ENCODE measurements at places on chromosomes 4 and X.

- DNase-seq, result no peak
Observed at GRCh38 chrX:2376166-2376565, 124.6 kb downstream of the DHRSX start.

GRCh38 chrX:30141966-30142365 is 73.4 kb upstream of the MAGEB2 start:
- DNase-seq, result no peak

- no peak for DNase-seq
Observed at GRCh38 chr4:81494031-81494431, 22.3 kb upstream of the RASGEF1B start.

DNA sequence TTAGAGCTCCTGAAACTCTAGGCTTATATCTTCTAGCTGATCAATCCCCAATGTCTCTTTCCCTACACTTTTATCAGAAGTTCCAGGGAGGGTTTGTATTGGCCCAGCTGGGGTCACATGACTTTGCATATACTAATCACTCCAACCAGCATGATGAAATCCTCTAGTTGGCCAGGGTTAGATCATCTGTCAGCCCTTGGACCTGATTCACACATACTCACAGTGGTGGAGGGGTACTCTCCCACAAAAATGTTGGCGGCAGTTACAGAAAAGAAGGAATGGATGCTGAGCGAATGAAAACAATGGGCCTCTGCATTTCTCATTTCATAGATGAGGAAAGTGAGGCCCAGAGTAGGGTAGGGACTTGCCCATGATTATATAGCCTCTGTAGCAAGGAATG is 151.1 kb downstream of the PJA1 start:
- DNase-seq, result peak; percentile 43

DNA sequence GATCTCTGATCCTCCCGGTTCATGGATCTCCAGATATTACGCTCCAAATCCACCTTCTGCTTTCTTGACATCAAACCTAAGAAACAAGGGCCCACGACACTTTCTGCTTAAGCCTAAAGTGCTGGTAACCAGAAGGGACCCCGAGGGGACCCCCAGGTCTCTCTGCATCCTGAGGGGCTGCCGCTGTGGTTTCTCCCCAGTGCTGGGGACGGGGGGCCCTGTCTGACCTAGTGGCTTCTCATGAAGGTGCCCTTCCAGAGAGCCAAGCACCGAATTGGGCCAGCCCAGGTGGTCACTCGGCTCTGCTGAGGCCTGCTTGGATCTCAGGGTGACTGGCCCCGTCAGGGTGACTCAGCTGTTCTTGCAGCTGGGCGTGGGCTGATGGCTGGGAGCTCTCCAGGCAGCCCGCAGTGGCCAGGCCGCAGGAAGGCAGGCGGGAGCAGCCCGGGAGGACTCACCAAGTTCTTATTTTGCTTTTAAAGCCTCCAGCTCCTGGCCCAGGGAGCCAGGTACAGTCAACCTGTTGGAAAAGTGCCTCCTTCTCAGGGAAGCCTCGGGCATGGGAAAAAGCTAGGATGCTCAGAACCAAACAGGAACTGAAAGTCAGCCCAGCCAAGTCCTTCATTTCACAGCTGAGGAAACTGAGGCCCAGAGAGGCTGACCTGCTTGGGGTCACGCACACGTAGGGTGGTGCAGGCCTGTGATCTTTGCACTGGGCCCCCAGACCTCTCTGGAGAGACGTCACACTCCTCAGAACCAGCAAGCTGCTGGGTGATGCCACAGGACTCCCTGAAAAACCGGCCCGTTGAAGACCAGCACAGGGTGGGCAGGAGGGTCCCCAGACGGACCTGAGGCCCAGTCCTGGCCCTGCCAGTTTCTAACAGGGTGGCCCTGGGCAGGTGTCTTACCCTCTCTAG is 16.7 kb downstream of the BLOC1S4 start:
- peak; percentile 89 for DNase-seq

GRCh38 chr4:139279760-139280620 is at the start of gene MGARP:
Gene MGARP, minus strand, starts transcription at chr4:139280225. Its CDS starts 67 bp downstream, at chr4:139280158.
- no peak for DNase-seq

DNA sequence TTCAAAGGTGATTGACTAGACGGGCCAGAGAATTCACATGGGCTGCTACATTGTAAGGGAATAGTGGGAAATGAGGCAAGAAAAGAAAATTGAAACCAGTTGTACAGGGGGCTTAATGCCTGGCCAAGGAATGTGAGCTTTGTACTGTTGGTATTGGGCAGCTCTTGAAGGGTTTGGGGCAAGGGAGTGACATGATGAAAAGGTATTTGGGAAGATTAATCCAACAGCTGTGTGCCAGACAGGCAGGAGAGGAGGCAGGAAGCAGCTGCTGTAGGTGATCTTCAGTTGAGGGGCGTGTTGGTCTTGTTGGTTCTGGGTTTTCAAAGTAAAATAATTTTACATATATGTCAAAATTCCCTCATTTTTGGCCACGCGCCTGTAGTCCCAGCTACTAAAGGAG is 384.5 kb upstream of the TENM3 start:
- DNase-seq, result no peak

DNA sequence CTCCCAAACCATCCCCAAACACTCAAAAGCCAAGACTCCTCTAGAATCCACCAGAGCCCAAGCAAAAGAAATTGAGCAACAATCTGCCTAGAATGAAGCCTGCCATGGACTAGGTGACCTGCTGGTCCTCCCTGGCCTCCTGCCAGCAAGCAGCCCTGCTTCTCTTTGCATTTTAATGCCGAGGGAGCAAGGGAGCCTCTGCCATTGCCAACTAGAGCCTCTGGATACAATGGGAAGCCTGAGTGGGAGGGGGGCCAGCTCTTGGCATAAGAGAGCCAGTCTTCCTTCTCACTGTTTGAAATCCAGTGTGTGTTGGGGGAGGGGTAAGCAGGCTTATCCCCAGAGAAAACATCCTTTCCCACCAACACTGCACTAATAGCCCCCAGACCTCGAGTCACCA is 1.5 kb upstream of the GDPD2 start:
- DNase-seq, result no peak

DNA sequence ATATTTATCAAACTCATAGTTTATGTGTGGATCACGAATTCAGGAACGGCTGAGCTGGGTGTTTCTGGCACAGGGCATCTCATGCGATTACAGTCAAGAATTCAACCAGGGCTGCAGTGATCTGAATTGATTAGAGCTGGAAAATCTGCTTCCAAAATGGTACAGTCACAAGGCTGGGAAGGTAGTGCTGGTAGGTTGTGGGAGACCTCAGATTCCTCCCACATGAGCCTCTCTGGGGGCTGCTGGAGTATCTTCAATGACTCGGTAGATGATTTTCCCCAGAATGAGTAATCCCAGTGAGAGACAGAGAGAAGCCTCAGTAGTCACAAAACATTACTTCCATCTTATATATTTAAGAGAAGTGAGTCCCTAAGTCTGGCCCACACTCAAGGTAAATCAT is 36.2 kb upstream of the PRDX4 start:
- DNase-seq, result no peak

DNA sequence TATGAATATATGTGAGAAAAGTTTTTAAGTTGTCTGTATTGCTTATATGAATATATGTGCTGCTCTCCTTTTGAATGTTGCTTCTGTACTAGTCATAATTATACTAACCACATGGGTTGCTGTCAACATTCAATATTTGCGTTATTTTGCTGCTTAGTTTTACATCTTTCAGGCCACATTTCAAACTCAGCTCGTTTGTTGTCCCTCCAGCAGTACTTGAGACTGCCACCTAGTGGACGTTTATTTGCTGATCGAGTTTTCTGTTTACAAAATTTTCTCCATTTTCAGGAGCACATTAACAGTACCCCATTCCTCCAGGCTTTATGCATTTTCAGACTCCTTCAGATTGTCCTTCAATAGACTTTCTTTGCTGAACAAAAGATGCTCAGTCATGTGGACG is 75.8 kb downstream of the NUDT11 start:
- DNase-seq, result no peak

DNA sequence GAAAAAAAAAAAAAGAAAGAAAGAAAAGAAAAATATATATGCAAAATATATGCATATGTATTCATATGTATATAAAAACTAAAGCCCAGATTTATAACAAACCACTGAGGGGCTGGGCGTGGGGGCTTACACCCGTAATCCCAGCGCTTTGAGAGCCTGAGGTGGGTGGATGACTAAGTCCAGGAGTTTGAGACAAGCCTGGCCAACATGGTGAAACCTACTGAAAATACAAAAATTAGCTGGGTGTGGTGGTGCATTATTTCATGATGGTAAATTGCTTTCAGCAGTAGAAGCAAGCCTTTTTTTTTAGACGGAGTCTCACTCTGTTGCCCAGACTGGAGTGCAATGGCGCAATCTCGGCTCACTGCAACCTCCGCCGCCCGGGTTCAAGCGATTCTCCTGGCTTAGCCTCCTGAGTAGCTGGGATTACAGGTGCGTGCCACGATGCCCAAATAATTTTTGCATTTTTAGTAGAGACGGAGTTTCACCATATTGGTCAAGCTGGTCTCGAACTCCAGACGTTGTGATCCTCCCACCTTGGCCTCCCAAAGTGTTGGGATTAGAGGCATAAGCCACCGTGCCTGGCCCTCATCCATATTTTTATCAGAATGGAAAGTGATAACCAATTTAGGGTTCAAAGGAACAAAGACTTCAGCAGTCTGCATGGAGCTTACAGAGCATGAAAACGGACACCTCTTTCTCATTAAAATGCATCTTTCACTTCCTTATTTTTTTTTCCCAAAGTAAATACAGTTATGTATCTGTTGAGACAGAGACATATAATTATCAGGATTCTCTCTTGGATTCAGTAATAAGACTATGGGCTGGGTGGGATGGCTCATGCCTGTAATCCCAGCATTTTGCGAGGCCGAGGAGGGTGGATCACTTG is 27.7 kb upstream of the MOB1B start:
- no peak for DNase-seq

- no peak for DNase-seq
Observed at GRCh38 chr4:54274264-54274663, 45.2 kb downstream of the PDGFRA start.

GRCh38 chr4:105092768-105093167 is 53.9 kb upstream of the TET2 start:
- DNase-seq, result no peak

DNA sequence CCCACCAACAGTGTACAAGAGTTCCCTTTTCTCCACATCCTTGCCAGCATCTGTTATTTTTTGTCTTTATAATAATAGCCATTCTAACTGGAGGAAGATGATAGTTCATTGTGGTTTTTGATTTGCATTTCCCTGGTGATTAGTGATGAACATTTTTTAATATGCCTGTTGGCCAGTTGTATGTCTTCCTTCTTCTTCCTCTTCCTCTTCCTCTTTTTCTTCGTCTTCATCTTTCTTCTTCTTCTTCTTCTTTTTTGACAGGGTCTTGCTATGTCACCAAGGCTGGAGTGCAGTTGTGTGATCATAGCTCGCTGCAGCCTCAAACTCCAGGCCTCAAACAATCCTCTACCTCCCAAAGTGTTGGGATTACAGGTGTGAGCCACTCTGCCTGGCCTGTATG is 87.4 kb downstream of the CCDC160 start:
- DNase-seq, result no peak

DNA sequence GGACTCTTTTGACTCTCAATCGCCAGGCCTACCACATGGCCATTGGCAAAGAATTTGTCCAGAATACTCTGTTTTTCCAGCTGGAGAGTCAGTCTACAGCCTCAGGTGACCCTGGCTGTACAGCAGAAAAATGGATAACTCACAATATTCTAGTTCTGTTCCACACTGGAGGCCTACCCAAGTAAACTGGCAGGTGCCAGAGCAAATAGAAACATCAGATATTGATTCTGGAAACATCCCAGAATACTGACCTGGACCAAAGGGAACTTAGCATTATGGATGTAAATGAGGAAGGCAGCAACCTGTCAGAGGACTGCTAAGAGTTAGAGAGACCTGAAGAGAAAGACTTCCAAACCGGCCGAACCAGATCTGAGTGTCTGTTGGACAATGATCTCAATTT is 147.9 kb upstream of the SMAD1 start:
- no peak for DNase-seq

DNA sequence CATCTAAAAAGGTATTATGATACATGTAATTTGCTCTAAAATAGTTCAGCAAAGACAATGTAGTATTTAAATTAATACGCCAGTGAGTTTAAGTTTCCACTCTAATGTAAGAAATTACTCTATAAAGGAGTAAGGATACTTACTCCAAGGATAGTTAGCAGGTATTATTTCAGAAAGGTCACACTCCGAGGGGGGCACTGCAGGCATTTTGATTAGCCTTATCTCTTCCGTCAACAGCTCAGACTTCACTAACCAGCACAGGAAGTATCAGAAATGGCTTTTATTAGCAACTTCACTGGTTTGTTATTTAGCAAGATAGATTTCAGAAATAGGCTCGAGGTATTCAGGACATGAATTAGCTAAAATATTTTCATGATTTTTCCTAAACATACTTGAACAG is 127.0 kb downstream of the COX18 start:
- DNase-seq, result no peak
